ENCODE measurements at places on chromosomes 11 and 22.

DNA sequence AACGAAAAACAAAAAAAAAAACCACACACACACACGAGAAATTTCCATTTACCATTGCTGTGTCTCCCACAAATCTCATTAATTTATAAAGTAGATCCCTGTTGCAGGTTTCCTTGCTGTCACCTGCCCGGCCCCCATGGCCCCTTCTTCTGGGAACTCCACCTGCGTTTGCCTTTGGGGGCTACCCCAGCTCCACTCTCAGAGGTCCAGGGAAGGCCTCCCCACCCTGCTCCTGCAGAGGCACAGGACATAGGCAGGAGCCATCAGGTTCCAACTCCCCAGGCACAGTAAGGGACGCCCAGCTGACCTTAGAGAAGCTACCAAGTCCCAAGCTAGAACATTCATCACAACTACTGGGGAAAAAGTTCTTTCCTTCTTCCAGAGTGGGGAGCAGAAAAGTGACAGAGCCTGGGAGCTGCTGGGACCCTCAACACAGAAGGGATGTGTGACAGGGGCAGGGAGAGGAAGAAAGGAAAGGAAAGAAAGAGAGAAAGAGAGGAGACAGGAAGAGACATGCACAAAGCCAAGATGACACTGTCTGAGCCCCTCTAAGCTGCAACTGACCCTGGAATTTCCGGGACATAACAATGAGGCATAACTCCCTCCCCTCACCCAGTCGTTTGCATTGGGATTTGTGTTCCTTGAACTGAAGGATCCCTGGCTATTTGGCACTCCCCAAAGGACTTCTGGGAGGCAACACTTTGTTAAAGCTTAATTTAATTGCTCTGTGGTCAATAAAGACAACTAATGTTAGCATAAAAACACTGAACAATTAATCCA is 175.7 kb downstream of the SHANK2 start:
- DNase-seq: no peak

- DNase-seq: no peak
Observed at GRCh38 chr11:62774407-62774806, 3.2 kb downstream of the TAF6L start.

GRCh38 chr11:116601814-116602636 is 170.8 kb downstream of the BUD13 start:
- DNase-seq: no peak

- no peak for DNase-seq
Observed at GRCh38 chr11:29480981-29481380, 535.8 kb downstream of the KCNA4 start.

GRCh38 chr11:62402226-62402959 is 16.4 kb upstream of the SCGB1A1 start:
- DNase-seq: no peak

GRCh38 chr22:46878191-46878948 is 115.9 kb downstream of the TBC1D22A start:
- no peak for DNase-seq

DNA sequence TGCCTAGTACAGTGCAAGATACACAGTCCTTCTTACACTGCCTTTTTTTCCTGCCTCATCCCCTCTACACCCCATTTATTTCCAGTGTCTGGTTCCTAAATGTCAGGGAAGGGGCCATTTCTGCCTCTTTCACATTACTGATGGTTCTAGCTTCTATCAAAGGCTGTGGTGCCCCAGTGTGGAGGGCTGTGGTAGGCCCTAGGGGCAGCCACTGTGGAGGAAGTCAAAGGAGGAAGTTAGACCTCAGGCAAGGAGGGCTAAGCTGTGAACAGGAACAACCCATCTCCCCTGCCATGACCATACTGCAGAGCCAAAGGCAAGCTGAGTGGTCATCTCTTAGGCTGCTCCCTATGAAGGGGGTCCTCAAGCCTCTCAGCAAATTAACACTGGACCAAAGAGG is 81.9 kb upstream of the CRTAM start:
- no peak for DNase-seq

GRCh38 chr11:104570078-104570701 is 328.1 kb downstream of the CASP12 start:
- no peak for DNase-seq

DNA sequence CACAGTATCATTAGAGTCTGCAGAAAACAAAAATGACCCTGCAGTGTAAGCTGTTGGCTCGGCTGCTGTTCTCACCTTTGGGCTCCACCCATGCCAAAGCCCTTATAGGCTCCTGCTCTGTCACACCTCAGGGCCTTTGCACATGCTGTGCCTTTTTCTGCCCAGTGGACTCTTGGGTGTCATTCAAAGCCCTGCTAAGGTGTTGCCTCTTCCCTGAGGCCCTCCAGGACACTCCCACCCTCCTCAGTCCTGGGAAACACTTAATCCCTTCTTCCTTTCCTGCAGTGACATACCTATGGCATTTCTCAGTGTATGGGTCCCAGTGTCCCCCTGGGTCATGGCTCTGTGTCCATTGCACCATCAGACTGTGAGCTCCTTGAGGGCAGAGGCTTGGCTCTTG is 29.1 kb upstream of the CACNG2 start:
- DNase-seq: no peak

GRCh38 chr11:66561178-66561974 is 7.0 kb downstream of the CTSF start:
- no peak for DNase-seq

GRCh38 chr11:132876239-132876638 is 656.1 kb downstream of the OPCML start:
- DNase-seq: no peak

- DNase-seq: no peak
Observed at GRCh38 chr11:106950067-106950491, 68.2 kb downstream of the GUCY1A2 start.

- no peak for DNase-seq
Observed at GRCh38 chr22:31100762-31101525, 6.4 kb downstream of the SELENOM start.

- DNase-seq: no peak
Observed at GRCh38 chr11:108338750-108339149, 115.9 kb downstream of the ATM start.

Measured in BJ (cell line).